ENCODE measurements at places on chromosomes 7 and 10. TPM values are rescaled to one million over a fixed set of nuclear protein-coding genes. Genes with fewer than 3 reads are reported as not detected.
A peak's percentile ranks its signal among the peaks of the same experiment; 100 is the strongest.

The GJD4 gene
- not detected for polyA plus RNA-seq

DNA sequence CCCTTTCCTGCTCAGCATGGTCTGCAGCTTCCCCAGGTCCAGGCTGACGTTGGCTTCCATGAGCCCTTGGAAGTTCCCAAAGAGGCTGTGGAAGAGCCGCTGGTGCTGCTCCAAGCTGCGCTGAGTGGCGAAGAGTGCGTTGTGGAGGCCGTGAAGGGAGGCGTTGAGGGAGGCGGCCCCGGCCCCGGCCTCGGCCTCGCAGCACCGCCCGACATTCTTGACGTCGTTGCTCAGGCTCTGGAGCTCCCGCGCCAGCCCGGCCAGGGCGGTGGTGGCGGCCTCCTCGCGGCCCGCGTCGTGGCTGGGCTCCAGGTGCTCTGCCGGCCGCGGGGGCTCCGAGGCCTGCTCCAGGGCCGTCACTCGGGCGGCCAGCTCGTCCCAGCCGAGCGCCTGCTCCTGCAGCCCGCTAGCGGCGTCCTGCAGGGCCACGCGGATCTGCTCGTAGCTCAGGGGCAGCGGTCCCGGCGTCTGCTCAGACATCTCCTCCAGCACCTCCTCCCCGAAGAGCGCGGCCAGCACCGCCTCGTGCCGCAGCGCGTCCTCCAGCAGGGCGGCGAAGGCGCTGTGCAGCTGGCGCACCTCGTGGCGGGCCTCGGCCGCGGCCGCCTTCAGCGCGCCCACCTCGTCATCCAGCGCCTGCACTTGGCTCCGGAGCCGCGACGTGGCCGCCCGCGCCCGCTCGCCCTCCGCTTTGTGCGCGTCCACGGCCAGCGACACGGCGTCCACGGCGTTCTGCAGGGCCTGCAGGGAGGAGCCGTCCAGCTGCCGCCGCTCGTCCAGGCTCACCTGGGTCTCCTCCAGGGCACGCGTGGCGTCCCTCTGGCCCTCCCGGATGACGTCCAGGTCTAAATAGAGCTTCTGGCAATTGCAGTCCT lies 14.7 kb downstream of the MMRN2 start:
- no peaks in the 10 kb centered on the region for H3K27me3 ChIP-seq
- H3K4me3 ChIP-seq, result no peak overlapping the region
- H3K36me3 ChIP-seq, result no peaks in the 10 kb centered on the region

- H3K27ac ChIP-seq, result peak overlapping the region; percentile 57
- no peak overlapping the region for H3K4me3 ChIP-seq
- H3K4me1 ChIP-seq, result no peaks in the 10 kb centered on the region
- peaks cover 11% of the 10 kb centered on the region for H3K27me3 ChIP-seq
- H3K36me3 ChIP-seq, result no peaks in the 10 kb centered on the region
- DNase-seq, result no peak
Measured at GRCh38 chr7:50621973-50622490, 56.8 kb upstream of the DDC start.

DNA sequence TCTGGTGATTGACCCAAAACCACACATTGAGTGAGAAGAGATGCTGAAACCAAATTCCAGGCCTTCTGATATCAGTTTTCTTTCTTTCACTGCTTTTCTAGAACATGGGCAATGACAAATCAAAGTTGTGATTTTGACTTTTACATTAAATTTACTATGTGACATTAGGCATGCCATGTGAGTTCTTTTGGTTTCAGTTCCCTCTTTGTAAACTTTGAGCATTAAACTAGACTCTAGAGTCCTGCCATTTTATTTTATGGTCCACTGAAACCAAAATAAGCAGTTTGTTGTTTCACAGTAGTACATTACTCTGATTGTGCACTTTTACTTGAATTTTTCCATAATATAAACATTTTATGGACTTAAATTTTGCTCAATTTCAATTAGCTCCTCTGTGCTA lies 381.1 kb upstream of the SEMA3D start:
- H3K27me3 ChIP-seq, result no peaks in the 10 kb centered on the region
- no peak overlapping the region for H3K27ac ChIP-seq
- H3K4me1 ChIP-seq, result no peaks in the 10 kb centered on the region
- H3K4me3 ChIP-seq, result no peak overlapping the region
- no peak for DNase-seq

GRCh38 chr7:100489121-100489520 lies 5.4 kb downstream of the NYAP1 start:
- H3K4me1 ChIP-seq, result peaks cover 16% of the 10 kb centered on the region
- no peak overlapping the region for H3K4me3 ChIP-seq
- no peak overlapping the region for H3K27ac ChIP-seq
- no peaks in the 10 kb centered on the region for H3K36me3 ChIP-seq
- DNase-seq, result no peak
